ENCODE measurements at places on chromosomes 11 and 22.

DNA sequence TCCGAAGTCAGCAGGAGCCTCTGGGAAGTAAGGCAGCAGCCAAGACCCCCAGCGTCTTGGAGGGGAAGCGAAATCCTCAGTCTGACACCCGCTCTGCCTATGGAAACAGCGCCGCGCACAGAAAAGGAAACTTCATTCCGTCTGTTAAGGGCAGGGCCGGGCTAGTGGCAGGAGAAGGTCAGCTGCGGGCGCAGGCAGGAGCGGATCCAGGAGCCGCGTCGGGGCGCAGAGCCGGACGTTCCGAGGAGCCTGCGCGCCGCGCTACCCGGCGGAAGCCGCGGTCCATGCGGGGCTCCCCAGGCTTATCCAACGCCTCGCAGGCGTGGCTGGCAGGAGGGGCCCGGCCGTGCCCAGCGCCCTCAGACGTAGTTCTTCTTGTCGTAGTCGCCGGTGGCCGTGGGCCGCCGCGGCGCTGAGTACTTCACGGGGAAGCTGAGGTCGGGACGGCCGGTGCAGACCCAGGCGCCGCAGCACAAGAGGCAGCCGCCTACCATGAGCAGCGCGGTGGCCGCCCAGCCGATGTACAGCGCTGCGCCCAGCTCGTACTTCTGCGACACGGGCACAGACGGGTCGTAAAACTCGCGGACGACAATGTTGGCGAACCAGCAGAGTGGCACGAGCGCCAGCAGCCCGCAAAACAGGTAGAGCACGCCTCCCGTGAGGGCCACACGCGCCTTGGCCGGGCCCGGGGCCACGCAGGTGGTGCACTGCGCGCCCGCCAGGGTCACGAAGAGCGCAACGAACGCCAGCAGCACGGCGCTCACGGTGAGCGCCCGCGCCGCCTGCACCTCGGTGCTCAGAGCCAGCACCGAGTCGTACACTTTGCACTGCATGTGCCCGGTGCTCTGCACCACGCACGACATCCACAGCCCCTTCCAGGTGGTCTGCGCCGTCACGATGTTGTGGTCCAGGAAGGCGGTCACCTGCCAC is 705 bp downstream of the CLDN5 start:
- DNase-seq = no peak

GRCh38 chr22:46800102-46800857 is 37.8 kb downstream of the TBC1D22A start:
- no peak for DNase-seq

GRCh38 chr11:105024394-105024793 is 1.4 kb upstream of the CASP5 start:
- DNase-seq = no peak

- DNase-seq = no peak
Measured at GRCh38 chr11:90332415-90332814, 109.6 kb upstream of the CHORDC1 start.

DNA sequence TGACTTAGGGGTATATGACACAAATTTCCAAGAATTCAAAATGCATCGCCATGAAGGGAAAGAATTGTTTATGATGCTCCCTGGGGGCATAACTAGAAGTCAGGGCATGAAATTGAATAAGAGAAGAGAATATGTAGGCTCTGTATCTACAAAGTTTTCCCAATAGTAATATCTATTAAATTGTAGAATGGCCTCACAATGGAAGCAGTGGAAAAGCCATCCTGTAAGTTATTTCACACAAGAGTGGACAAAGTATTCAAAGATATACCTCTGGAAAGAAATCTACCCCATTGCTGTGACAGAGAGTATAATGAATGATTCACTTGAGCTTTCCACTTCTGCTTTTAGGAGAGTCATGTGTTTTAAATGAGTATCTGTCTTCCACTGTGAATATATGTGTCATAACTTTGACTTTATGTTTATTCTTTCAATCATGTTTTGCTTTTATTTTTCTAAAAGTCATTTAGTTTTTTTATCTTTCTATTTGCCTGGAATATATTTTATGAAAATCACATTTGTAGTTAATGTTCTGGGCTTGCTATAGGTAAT is 65.7 kb upstream of the DDI1 start:
- no peak for DNase-seq

DNA sequence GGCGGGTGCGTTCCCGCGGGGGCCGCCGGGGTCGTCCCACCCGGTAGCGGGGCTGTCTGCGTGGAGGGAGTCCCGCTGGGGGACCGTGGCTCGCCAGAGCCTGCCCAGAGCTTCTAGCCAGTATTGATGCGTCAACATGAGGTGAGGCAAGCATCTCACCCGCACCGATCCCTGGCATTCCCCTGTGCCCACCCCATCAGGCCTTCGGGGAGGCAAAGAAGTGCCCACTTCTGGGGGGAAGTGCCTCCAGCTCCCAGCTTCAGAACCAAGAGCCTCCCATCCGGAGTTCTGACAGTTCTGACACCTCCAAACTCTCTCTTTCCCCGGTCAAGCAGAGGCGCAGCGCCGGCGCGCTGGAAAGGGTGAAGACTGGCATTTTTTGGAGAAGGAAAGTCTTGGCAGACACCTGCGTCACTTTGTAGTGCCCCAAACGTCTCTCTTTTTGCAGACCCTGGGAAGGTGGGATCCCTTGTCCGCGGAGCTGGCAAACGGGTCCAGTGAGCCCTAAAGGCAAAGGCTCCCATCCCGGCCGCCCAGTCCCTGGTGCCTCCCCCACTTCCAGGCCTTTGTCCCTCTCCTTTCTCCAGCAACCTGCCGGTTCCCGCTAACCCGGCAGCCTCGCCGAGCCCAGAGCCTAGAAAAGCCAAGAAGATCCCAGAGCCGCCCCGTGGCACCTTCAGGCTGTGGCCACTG is 3.2 kb upstream of the PAX6 start:
- no peak for DNase-seq

All from esophagus squamous epithelium (tissue), 5 donors.